ENCODE measurements at places on chromosomes 2 and 18.

DNA sequence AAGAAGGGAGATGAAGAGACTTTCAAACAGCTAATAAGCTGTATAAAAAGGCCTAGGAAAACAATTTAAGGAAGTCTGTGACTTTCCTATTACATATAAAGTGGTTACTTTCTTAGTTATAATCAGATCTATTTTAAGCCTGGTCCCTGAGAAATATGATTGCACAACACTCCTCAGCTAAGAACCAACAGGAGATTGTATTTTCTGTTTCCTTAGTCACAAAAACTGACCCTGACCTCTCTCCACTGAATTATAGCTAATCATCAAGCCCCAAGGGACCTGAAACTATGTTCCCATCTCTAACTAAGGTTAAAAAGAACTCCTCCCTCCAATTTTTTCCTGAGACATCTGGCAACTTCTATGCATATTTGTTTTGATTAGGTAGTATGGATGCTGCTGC is 106.9 kb downstream of the ROCK1 start:
- DNase-seq = no peak

DNA sequence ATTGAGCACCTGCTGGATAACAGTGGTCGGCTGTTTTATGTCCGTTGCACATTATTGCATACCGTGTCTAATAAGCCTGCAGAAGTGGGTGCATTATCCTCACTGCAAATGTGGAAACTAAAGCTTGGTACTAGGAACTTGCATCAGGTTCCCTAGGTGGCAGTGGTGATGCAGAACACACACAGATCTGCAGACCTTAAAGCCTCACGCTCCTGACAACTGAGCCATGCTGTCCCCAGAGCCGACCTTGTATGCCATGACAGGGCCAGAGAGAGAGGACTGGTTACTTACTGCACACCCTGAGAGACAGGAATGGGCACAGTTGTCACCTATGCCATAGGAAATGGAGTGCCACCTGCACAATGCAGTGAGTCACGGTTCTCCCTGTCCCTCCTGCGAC is 151.8 kb downstream of the SH3RF3 start:
- DNase-seq = no peak

- no peak for DNase-seq
Observed at GRCh38 chr2:44949329-44950151, 8.0 kb downstream of the SIX3 start.

DNA sequence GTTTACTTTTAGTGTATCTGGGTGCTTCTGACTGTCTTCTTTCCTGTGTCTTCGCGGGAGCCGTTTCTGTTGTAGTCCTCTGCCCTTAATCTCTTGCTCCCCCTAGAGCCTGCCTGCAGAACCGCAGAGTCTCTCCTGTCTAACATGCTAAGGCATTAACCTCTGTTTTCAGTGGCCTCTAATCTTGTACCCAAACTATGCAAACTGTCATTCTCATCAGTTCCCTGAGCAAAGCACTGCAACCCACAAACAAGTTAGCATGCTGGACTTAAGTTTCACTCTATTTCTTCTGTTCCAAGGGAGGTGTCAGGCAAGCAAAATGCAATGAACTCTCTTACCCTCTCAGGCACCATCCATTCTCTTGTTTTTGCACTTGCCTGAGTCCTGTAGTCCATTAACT is 138.4 kb downstream of the OTX1 start:
- DNase-seq = no peak
